ENCODE measurements at places on chromosomes 5 and 9. TPM values are rescaled to one million over a fixed set of nuclear protein-coding genes. Genes with fewer than 3 reads are reported as not detected.
A peak's percentile ranks its signal among the peaks of the same experiment; 100 is the strongest.

Gene PCDHGC4
- total RNA-seq = 0.69 TPM

DNA sequence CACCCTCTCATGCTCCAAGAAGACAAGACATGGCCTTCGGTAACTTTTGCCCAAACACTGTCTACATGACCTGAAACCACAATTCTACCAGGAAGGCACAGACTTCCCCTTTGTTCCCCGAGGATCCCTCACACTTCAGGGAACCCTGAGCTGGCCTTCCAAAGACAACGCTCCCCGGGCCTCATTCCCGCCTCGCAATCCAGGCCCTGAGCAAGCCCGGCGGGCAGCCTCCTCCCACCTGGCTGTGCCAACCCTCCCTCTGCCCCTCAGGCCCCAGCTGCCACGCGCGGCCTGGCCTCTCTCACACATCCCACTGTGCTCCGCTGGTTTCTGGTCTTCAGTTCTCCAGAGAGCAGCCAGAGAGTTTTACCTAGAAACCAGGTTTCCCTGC lies 7.3 kb downstream of the QSOX2 start:
- no peak for DNase-seq

DNA sequence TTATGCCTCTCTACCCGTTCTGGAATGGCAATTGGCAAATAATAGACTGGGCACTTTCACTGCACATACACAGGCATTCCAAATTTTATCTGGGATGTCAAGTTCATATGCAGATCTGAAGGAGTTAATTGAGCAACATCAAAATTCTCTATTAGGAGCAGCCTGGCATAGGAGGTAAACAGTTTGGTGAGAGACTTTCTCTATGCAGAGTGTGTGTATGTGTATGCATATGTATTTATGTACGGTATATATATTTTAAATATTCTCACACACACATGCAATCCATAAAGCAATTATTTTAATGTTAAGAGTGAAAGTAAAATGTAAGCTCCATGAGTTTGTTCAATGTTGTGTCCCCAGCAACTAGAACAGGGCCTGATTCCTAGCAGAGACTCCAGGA lies 517.8 kb downstream of the CTNND2 start:
- DNase-seq = no peak

DNA sequence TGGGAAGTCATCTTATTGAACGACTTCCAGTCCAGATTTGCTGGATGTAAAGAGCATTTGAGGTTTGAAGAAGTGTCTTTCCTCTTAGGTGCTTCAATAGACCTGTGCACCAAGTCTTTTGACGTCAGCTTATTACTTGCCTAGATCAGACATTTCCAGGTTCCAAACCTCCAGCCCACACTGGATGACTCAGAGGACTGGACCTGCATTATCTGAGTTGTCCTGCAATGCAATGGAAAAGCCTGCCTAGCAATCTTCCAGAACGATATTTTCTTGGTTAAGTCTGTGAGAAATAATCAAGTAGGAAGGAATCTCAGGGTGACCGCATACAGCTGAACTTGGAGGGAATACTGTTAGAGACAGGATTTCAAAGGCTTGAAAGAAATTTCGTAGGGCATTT lies 147.2 kb upstream of the MOCS2 start:
- no peak for DNase-seq

DNA sequence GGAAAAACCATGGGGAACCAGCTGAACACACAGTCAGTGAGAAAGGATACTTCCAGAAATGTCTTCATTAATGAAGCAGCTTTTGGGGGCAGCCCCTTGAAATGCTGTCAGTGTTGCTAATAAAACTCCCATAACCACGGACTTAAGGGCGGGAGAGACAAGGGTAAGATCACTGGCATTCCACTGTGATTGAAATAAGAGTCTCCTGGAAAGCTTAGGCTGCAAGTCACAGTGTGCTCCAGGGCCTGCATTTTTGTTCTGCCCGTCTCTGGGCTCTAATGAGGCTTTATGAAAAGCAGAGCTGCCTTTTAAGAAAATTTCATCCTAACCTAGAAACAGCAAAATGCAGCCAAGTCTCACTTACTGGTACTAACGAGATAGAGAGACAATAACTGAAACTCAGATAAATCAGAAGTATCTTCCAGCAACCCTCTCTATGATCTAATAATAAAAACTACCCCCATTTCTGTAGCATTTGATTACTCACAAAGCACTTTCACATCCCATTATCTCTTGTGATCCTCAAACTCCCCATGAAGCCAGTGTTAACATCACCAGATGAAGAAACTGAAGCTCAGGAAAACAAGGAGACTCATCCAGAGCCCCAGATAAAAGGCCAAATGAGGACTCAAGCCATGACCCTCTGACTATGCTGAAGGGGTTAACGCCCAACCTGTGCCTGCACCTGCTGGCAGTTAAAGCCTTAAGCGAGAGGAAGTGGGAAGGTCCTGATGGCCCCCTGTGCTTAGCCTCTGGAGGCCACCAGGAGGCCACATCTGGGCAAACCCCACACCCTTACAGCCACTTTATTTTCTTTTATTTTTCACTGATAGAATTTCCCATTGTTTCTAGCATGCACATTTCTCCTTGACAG lies 37.5 kb downstream of the SPOCK1 start:
- DNase-seq = no peak

Gene S1PR3
- total RNA-seq = 3.2 TPM

Gene TOR2A
- 10.4 TPM for total RNA-seq

- no peak for DNase-seq
Observed at GRCh38 chr9:36870960-36871359, 163.1 kb downstream of the PAX5 start.

GRCh38 chr9:35518225-35518821 lies 28.4 kb downstream of the RUSC2 start:
- DNase-seq = peak; percentile 91

GRCh38 chr9:2718698-2719033 lies 1.4 kb downstream of the KCNV2 start:
- no peak for DNase-seq

DNA sequence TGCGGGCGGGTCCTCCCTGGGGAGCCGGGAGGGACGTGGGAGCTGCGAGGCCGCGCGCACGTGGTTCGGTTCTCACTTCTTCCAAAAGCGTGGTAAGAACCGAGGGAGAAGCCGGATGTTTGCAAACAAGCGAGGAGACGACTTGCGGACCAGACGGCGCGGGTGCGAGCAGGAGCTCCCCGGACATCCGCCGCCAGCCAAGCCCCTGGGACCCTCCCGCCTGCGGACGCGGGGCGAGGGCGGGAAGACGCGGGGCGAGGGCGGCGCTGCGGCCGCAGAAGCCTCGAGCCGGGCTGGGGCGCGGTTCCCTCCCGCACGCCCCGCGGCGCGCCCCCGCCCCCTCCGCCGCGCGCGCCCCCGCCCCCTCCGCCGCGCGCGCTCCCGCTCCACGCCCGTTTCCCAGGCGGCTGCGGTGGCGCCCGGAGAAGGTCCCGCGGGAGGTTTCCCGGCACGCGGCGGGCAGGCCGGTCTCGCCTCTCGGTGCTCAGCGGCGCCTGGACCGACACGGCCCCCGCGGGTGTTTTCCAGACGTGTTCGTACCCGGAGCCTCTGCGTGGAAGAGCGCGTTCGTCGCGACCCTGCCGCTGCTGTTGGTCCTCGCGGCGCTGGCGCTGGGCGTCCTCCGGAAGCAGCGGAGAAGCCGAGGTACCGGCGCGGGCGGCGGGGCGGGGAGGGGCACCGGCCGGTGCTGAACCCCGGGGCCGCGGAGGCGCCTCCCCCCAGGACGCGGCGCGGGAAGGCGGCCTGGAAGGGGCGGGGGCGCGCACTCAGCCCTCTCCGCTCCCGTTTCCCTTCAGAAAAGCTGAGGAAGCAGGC lies 12.8 kb downstream of the BTNL9 start:
- no peak for DNase-seq

GRCh38 chr5:65907135-65907534 lies 19.2 kb upstream of the ERBIN start:
- DNase-seq = no peak

Data from LHCN-M2 (cell line).